T-helper 22 cell (primary cell): ENCODE measurements at places on chromosomes 12 and 14.

DNA sequence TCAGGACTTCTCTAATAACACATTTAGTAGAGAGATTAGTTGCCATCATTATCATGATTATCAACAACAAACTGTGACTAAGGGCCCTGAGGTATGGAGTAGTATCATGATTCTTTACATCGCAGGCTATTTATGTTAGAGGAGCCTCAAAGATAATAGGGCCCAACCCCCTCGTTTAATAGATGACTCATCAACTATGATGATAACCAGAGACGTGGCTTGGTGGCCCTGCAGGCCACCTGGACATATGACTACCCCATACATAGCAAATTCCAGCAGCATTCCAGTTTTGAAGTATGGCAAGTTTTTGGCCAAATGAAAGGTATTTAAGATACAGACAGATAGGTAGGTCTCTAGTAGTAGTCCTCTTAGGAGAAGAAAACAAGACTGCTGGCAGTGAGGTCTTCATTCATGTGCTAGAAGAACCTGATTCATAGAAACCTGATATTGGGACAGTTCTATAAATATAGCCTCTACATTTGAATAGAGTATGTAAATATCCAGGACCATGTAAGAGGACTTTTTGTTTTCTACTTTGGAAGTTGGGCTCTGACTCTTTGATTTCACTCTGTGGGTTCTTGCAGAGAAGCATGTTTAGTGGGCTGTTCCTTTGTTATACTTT, 5.6 kb downstream of the RIC8B start:
- DNase-seq, result no peak

GRCh38 chr14:89029961-89030694, 205.7 kb downstream of the TTC8 start:
- no peak for DNase-seq

GRCh38 chr12:7162691-7163114, 26.8 kb upstream of the PEX5 start:
- no peak for DNase-seq

- DNase-seq, result no peak
Observed at GRCh38 chr12:52497975-52498374, 4.9 kb upstream of the KRT6A start.

DNA sequence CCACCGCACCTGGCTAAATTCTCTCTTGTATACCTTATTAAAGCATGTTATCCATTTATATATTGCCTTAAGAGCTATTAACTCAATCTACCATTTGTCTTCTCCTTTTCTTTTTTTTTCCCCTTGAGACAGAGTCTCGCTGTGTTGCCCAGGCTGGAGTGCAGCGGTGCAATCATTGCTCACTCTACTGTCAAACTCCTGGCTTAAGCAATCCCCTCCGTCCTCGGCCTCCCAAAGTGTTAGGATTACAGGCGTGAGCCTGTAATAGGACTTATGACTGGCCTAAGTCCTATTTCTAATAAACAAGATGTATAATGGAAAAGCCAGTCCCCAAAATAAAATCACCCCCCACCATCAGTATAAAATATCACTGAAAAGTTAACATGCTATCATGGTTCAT, 14.4 kb downstream of the SNX6 start:
- no peak for DNase-seq

DNA sequence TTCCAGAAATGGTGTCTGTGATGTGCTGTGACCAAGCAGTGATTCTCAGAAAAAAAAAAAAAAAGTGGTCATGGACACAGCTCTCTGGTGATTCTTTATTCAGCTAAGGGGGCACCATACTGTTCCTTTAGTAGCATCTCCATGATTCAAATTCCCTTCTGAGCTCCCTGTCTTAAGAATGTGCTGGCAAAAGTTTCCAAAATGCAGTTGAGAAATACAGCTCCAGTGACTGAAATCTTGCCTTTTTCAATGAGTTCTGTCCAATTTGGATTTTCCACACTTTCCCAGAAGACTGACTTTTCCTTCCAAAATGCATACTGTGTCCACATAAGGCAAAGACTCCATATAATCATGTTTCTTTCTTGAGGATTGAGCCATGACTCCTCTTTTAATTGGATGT, 24.3 kb upstream of the CPM start:
- DNase-seq, result no peak

DNA sequence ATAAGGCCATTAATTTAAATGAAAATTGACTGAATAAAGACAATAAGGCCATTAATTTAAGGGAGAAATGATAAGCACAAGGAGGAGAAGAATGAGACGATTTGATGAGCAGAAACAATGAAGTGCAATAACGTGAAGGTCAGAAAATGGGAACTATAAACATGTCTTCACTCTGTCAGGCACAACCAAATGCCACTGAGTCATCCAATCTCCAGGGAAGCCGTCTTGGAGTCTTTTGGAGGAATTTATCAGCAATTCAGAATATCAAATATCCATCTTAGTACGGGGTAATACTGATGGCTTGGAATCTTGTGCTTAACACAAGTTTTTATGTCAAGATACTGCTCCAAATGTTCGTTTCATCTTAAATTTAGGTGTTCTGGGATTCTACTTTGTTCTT, 159.9 kb downstream of the CAPZA3 start:
- no peak for DNase-seq

- no peak for DNase-seq
Observed at GRCh38 chr14:97293659-97294058, 496.5 kb downstream of the VRK1 start.

DNA sequence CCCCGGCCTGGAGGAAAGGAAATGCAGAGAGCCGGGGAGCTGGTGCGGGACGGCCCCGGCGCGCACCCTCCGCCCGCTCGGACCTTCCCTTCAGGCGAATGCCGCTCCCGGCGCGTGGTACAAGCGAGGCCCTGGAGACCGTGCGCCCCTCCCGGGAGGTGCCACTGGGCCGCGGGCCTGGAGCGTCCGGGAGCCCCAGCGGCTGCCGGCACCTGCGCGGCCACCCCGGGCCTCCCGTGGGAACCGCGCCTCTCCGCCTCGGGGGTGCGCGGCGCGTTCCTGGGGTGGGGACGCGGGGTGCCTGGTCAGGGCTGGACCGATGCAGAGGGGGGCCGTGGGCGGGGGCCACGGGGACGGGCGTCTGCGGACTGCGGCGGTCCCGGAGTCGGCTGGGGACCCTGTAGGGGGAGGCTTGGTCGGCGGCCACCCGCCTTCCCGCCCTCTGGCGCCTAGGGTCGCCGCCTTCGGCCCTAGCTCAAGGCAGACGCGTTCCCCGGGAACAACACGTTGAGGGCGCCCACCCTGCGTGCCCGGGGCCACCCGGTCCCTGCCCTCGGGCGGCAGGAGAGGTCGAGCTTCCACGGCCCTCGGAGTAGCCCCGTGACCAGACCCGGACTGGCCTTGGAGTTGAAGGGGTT, 599 bp downstream of the PAPLN start:
- no peak for DNase-seq

- no peak for DNase-seq
Observed at GRCh38 chr12:53050426-53051057, 677 bp downstream of the TNS2 start.

- DNase-seq, result no peak
Observed at GRCh38 chr14:89184952-89185351, 232.1 kb downstream of the FOXN3 start.

GRCh38 chr14:56808383-56809269, 1.7 kb downstream of the OTX2 start:
- no peak for DNase-seq

GRCh38 chr14:42504433-42504832, 897.8 kb downstream of the LRFN5 start:
- no peak for DNase-seq

DNA sequence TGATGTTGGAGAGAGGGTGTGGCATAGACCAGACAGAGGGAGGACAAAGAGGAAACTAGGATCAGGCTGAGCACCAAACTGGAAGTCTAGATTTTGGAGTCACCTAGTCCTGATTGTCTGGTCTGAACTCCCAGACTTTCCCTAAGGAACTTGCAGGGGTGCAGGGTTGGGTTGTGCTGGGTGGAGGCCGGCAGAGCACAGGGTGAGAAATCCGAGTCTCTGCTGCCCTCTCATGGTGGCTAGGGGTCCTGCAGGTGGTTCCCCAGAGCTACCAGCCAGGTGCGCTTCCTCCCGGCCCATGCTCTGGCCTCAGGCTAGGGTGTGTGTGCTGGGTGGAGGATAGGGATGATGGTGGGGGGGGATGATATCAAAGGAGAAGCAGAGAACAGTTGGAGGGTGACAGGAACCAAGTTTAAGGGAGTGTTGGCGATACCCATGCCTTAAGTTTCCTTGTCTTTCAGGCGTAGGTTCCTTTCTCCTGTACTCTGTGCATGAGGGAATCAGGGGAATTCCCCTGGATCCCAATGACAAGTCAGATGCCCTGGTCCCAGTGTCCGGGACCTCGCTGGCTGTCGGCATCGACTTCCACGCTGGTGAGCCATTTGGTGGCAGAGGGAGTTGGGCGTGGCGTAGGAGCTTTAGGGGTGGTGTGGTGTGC, 33.5 kb upstream of the NXPH4 start:
- peak; percentile 37 for DNase-seq

DNA sequence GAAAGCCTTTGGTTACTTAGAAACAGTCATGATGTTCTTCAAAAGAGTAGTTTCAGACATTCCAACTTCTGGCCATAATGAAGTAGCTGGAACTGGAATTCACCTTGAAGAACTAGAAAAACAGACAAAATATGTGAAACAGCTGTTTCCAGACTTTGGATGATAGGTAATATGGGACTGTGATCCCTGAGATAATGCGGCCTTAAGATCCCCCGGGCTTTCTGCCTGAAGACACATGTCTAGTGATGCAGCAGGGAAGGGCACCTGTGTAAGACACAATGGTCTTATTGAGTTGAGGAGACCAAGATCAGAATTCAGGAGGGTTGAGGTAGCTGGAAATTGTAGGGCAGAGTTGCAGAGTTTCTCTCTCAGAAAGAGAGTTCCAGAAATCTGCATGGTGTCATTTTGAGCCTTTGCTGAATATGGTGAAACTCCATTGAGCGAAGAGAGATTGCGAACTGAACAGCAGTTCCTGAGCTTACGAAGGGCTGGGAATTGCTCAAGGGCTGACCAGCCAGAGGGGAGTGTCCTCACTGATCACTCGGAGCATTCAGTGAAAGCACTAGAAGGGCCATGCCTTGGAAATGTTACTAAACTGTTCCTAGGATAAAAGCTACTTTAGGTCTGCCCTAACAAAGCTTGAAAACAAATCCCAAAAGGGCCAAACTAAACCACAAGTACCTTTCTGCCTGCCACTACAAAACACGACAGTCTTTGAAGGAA, 41.7 kb upstream of the FRS2 start:
- DNase-seq, result no peak

GRCh38 chr14:100688598-100689461, 37.9 kb upstream of the DLK1 start:
- no peak for DNase-seq

- DNase-seq, result no peak
Observed at GRCh38 chr12:57514720-57515407, 5.5 kb downstream of the DDIT3 start.

DNA sequence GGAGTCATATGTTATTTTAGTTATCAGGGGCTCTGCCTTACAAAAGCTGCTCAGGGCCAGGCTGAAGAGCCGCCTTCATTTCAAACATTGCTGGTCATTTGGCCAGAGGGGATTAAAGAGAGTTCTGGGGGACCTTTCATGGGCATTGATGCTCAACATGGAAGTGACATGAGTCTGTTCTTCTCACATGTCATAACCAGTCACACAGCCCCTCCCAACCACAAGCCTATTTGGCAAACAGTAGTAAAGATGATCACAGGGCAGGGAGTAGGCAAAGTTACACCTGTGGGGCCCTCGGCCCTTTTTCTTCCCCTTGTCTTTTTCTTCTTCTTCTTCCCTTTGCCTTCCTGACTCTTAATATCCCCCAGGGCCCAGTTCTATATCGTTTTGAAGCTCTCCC, 33.3 kb downstream of the CFAP54 start:
- no peak for DNase-seq

DNA sequence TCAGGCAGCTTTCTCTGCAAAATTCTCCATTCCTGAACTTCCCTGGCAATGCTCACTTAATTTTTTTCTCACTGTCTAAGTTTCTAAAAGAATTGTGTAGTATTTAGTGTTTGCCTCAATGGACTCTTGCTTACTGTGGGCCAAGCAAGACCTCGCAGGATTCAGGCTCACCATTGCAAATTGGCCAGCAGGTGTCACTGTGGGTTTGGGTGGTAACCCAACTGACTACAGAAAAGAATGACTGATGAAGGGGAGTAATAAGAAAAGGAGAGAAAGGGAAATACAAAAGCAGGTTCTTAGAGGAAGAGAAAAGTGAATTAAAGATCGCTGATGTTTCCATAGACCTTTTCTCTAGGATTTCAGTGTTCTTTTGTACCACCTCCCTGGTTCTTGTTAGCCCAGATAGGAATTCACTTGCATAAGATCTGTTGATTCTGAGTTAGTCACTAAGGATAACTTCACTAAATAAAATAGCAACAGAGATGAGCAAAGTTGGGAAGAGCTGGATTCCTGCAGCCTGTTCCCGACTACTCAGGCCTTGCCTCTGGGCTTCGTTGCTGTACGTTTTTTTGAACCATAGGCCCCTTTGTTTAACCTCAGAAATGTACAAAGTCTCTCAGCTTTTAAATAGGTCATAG, 386.5 kb upstream of the DDHD1 start:
- DNase-seq, result no peak

DNA sequence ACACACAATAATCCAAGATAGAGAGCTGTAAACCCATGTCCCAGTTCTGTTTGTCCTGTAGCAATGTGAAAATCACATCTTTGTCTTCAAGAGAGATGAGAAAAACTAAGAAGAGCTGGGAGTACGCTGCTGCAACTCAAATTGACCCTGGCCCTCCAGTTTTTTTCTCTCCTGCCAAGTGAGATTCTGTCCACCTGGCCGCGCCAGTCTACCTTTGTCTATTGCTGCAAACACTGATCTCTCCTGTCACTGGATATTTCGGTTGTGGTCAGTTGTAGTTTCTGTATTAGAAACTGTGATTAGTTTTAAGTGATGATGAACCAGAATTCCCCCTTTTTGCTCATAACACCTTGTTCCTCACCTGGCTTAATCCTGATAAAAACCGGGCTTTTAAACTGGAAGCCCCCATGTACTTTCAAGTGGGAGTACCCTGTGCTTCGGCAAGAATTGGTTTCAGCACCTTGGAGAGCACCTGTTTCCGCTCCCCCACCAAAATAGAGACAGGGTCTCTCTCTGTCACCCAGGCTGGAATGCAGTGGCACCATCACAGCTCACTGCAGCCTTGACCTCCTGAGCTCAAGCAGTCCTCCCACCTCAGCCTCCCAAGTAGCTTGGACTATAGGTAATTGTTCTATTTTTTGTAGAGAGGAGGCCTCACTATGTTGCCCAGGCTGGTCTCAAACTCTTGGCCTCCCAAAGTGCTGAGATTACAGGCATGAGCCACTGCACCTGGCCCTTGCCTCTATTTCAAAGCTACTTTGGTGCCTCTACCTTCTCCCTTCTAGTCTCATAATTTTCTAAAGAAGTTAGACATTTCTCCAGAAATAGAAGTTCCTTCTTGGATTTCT, 156.8 kb downstream of the PHETA1 start:
- no peak for DNase-seq

GRCh38 chr12:90042920-90043641, 334.4 kb upstream of the ATP2B1 start:
- no peak for DNase-seq
